ENCODE measurements at places on chromosomes 12 and 14.
A peak's percentile ranks its signal among the peaks of the same experiment; 100 is the strongest.

DNA sequence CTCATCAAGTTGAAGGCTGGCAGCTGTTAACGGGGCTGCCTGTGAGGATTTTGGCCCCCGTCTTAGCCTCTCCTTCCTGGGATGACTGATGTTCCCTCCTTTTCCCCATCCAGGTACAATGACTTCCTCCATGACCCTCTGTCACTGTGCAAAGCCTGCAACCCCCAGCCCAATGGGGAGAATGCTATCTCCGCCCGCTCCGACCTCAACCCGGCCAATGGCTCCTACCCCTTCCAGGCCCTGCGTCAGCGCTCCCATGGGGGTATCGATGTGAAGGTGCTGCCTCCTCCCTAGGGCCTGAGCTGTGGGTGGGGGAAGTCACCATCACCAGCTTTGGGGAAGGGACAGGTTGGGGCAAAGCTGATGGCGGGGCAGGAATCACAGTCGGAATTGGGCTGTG lies 16.1 kb downstream of the SDS start:
- DNase-seq, result no peak

GRCh38 chr12:104724992-104725585 lies 233.0 kb downstream of the SLC41A2 start:
- no peak for DNase-seq

GRCh38 chr14:75277008-75277814 lies 1.4 kb upstream of the FOS start:
- peak; percentile 93 for DNase-seq

GRCh38 chr12:114218136-114218535 lies 187.8 kb downstream of the TBX5 start:
- DNase-seq, result no peak

- no peak for DNase-seq
Observed at GRCh38 chr14:104073764-104074163, 11.7 kb upstream of the ASPG start.

DNA sequence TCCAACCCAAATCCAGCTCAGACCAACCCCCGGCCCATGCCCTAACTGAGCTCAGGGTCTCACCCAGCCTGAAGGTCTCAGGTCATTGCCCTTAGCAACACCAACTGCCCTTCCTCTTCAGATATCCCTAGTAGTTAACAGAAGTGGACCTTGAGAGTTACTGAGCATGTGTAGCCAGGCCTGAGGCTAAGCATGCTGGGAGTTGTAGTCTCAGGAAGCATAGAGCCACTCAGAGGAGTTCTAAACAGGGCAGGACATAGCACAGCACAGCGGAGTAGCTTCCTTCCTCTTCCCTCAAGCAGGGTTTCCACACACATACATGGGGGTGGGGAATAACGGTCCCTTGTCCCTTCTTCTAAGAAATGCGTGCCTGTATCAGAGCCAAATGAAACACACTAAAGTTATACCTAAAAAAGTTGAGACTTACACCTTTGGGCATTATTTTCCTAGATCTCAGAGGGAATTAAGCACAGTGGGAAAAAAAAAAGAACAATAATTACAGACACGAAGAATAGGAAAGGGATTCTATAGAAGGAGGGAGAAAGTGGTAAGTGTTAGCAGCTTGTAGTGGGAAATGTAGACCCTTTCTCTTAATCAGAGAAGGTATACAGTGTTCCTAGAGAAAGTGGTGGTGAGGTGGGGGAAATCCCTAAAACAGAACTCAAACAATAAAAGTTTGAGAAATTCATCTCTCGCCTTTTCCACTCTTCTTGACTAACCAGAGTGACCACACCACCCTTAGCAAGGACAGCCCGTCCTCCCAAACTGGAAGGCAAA lies 4.4 kb downstream of the KMT2D start:
- DNase-seq, result peak; percentile 88

DNA sequence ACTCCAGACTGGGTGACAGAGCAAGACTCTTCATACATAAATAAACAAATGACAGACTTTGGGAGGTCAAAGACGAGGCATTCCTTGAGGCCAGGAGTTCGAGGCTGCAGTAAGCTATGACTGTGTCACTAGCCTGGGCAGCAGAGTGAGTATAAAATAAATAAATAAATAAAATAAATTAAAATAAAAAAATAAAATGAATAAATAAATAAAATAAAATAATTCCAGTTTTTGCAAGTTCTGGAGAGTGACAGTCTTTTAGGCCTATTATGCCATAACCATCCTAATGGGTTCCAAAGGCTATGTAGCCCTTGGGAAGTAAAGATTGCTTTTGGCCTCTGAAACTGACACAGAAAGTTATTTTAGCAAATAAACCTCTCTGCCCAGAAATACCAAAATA lies 16.5 kb upstream of the NRDE2 start:
- DNase-seq, result no peak

- DNase-seq, result no peak
Observed at GRCh38 chr12:48822711-48823110, 4.4 kb downstream of the CACNB3 start.

DNA sequence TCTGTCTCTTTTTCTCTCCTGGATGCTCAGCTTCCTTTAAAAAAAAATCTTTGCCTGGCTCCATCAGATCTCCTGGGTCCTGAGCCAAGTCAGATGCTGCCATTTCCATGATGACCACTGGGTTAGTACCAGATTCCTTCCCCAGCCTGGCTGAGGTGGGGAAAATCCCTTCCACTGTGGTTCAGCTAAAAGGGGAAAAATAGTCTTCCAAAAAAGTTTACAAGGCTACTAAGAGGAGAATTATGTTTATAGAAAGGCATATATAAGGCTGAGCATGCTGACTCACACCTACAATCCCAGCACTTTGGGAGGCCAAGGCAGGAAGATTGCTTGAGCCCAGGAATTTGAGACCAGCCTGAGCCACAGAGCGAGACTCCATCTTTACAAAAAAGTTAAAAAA lies 28.4 kb upstream of the GAS2L3 start:
- no peak for DNase-seq

GRCh38 chr12:121383601-121384021 lies 16.3 kb upstream of the RNF34 start:
- no peak for DNase-seq

DNA sequence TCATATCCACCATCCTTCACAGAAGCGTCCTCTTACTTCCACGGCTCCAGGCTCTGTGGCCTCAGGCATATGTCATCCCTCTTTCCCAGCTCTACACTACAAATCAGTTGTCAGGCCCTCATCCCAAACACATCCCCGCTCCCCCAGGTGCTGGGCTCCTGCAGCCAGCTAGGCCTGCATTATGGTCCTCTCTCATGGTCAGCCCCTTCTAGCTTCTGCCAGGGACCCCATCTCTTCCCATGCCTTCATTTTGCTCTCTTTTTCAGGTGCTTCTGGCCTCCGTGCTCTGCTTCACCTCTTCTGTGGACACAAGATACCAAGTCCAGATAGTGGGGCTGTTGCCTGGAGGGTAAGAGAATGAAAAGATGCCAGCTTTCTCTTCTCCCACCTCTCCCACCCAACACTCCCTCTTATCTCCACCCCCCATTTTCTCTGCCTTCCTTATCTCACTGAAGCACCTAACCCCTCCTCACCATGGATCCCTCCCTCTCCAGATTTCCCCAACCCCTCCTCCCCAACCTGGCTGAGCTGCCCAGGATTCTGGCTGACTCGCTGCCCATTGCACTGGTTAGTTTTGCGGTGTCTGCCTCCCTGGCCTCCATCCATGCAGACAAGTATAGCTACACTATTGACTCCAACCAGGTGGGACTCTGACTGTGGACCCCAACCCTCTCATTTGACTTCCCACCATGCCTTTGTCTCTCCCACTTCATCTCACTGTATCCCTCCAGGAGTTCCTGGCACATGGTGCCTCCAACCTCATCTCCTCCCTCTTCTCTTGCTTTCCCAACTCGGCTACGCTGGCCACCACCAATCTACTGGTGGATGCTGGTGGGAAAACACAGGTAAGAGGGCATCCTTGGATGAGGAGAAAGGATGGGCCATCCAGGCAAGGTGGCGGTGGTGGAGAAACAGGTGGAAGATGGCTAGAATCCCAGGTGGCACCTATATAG lies 10.4 kb downstream of the B4GALNT1 start:
- DNase-seq, result peak; percentile 13

- no peak for DNase-seq
Observed at GRCh38 chr12:9319842-9320173, 111.6 kb upstream of the PZP start.

DNA sequence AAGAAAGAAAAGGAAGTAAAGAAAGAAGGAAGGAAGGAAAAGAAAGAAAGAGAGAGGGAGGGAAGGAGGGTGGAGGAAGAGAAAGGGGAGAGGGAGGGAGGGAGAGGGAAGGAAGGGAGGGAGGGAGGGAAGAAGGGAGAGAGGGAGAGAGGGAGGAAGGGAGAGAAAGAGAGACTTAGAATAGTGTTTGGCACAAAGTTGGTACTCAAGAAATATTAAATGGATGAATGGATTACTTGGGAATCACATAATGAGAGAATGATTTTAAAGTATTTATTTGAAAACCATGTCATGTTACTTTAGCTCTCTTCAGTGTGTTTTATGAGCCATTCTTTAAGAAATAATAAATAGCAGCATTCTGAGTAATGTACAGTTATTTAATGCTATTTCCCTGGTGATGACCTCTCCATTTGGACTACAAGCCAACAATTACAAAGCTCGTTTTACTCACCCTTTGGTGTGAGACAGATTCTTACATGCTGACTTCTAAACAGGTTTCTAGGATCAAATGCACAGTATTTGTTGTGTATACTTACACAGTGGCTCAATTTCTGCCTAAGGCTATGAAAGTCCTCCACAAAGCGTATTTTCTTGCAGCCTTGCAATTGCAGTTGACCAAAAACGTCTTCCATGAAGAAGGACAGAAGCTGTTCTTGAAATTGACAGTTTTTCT lies 861 bp downstream of the IL26 start:
- no peak for DNase-seq

GRCh38 chr12:111072299-111072698 lies 151.9 kb upstream of the MYL2 start:
- DNase-seq, result peak; percentile 73

- no peak for DNase-seq
Observed at GRCh38 chr12:121648458-121649028, 20.9 kb downstream of the MORN3 start.

GRCh38 chr12:130873106-130873795 lies 1.4 kb downstream of the RAN start:
- no peak for DNase-seq

DNA sequence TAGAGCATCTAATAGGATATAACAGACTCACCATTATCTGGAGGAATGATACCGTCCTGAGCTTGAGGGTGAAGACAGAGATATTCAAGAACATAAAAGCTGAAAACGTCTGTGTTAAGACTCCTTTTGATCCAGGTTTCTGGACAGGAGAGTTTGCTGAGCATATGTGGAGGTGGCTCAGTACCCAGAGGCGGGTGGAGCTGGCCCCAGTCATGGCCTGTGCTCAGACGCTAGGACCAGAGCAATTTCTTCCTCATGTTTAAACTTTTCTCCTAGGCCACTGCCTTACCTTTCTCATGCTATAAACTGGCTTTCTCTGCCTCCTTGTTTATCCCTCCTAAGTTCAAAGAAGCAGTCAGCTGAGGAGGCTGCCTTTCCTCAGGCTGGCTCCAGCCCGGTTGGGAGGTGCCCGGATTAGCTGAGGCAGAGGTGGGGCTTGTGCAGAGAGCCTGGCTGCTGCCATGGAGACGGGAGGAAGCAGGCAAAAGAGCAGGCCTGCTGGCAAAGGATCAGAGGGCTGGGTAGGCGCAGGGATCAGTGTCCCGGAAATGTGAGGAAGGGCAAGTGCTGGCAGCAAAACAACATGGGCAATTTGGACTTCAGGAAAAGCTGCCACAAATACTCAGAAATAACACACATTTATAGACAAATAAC lies 13.7 kb downstream of the COA8 start:
- DNase-seq, result peak; percentile 77

GRCh38 chr14:40004871-40005500 lies 572.8 kb upstream of the FBXO33 start:
- no peak for DNase-seq

- DNase-seq, result no peak
Observed at GRCh38 chr14:73744874-73745529, 30.8 kb upstream of the PNMA1 start.

- DNase-seq, result no peak
Observed at GRCh38 chr12:24047326-24047725, 97.9 kb upstream of the SOX5 start.

DNA sequence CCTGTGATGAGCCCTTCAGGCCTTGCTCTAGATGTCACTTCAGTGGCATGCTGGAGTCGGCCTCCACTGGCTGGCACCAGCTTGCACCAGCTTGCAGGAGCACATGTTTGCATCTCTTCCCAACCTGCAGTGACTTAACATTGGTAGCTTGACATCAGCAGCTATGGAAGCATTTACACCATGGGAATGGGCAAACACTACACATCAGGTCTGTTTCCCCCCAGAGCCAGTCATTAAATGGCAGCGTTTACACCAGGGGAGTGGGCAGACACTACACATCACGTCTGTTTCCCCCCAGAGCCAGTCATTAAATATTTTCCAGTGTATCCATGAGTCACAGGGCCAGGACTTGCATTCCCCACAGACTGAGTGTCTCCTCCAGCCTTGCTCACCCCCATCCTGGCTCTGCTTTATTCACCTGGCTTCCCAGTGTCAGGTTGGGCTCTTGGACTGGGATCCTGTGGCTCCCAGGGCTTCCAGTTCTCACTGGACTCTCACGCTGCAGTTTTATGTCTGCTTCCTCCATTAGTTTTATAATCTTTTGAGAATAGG lies 51.6 kb upstream of the VRK1 start:
- DNase-seq, result no peak

DNA sequence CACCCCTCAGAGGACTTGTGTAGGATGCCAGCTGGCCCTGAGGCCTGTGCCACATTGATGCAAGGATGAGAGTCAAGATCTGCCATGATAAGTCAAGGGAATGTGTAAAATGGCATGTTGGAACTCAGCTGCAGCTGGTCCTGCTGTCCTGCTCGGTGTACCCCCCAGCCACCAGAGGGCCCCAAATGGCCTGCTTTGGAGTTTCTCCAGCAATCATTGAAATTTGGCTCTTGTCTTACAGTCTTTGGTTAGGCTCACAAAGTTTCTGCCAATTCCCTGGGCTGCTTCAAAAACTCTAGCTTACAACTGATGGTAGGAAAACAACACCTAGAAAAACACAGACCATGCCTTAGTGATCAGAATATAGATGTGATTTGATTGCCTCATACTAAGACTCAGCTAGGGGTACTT lies 76.8 kb downstream of the HSD17B6 start:
- peak; percentile 53 for DNase-seq

DNA sequence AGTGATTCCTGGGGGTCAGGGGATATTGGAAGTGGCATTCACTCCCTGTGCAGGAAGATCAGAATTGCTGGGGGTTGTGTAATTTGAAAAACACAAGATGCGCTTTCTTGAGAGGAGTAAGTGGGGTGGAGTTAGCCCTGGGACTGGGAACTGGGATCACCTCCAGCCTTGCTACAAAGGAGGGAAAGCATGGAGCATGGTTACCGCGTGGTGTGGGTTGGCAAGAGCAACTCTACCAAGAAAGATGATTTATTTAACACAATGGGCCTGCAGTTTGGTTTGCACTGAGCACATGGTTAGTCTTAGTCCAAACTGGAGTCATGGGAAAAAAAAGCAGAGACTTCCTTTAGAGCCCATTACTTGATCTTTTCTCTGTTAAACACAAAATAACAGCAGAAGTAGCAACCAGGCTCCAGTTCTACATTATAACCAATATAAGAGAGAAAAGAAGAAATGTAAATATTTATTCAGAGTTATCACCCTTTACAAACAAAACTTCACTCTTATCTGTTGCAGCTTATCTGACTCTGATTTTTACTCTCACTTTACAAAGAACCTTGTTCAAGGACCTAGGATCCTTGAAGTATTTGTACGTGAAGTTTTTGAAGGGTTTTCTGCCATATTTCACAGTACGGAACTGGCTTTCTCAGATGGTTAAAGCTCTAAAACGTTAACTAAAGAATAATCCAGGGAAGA lies 2.1 kb upstream of the NIN start:
- DNase-seq, result no peak

GRCh38 chr14:91115986-91116770 lies 2.3 kb downstream of the DGLUCY start:
- DNase-seq, result no peak
